ENCODE measurements at places on chromosomes 13 and 19.

DNA sequence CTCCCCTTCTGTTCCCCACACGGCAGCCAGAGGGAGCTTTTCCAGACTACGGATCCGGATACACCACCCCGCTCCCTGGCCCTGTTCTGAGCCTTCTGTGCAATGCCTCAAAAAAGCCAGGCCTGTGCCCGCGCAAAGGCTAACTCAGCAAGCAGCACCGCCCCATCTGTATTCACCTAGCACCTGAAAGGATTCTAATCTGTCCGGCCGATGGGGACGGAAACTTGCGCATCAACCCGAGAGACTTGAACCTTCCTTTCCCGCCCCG is 589 bp downstream of the ZBTB45 start:
- peak; percentile 84 for DNase-seq

GRCh38 chr13:50209631-50210030 is 194.4 kb downstream of the KCNRG start:
- no peak for DNase-seq

GRCh38 chr13:100673376-100673712 is 1.3 kb downstream of the TMTC4 start:
- peak; percentile 46 for DNase-seq

- no peak for DNase-seq
Observed at GRCh38 chr19:51380379-51380778, 7.4 kb downstream of the LIM2 start.

DNA sequence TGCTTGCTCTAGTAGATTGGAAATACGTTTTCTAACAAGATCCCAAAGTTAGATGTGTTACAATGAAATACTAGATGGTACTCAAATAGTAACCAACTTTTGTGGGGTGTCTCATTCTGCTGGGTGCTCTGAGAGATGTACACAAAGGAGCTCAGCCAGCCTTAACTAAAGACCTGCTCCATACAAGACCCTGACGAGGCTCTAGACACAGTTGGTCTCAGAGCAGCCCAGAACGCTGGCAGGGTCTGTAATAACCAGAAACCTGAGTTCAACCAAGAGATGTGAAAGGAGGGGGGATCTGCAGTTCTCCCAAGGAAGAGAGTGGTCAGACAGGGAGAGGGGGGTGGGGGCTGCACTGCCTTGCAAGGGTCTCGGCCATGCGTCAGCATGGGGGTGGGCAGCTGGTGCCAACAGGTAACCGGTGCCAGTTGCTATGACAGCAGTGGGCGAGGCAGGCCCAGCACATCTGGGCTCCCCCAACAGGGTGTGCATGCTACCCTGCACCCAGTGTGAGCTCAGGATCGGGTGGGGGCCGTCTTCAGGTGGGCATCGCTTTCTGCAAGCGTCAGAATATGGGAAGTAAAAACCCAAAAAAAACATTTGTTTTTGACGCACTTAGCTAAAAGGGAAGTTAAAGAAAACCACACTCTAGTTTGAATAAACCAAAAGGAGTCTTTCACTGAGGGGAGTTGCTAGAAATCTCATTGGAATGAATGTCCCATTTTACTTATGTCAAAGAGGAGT is 68.0 kb upstream of the GPR183 start:
- DNase-seq = no peak

GRCh38 chr13:29711776-29712175 is 116.3 kb upstream of the SLC7A1 start:
- no peak for DNase-seq

GRCh38 chr13:24663586-24663985 is 16.6 kb upstream of the ATP12A start:
- DNase-seq = no peak

- no peak for DNase-seq
Observed at GRCh38 chr19:27966390-27966816, 1246.5 kb downstream of the UQCRFS1 start.

DNA sequence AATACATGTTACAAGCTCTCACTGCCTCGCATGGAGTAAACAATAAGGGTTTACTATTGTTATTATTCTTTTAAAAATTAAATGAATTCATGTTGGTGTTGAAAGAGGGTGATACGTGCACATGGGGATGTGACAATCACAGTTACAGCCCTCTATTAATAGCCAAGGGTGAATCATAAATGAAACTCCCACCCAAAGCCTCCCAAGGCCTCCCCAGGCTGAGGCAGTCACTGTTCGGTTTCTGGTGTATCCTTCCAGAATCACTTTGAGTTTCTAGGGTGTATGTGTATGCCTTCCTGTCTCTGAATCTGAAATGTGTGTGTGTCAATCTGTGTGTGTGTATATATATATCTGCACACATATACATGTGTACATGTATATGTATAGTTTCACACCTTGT is 73.4 kb downstream of the AKAP11 start:
- no peak for DNase-seq

DNA sequence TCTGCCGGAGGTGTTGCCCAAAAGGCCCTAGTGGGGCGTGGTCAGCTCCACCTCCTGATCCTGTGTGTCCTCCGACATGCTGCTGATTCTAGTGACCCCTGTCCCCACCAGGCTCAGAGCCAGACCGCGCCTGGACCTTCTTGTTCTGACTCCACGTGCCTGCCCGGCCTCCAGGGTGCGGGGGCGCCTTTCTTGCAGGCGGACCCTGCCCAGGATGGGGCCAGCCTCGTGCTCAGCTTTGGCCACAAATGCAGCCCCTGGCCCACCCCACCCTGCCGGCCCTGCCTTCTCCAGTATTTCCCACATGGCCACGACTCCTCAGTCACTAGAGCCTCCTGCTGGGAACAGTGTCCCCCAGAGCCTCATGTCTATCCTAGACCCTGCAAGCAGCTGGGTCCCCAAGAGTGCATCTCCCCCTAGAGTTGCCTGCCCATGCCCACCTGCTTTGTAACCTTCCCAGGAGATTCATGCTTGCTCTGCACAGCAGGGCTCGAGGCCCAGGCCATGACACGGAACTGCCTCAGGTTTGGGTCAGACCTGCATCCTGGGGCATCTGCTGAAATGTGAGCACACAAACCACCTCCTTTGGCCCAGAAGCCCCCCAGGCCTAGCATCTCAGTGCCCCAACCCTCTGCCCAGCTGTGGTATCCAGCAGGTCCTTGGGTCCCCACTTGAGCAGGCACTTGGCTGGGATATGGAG is 27.0 kb downstream of the TMEM161A start:
- no peak for DNase-seq

DNA sequence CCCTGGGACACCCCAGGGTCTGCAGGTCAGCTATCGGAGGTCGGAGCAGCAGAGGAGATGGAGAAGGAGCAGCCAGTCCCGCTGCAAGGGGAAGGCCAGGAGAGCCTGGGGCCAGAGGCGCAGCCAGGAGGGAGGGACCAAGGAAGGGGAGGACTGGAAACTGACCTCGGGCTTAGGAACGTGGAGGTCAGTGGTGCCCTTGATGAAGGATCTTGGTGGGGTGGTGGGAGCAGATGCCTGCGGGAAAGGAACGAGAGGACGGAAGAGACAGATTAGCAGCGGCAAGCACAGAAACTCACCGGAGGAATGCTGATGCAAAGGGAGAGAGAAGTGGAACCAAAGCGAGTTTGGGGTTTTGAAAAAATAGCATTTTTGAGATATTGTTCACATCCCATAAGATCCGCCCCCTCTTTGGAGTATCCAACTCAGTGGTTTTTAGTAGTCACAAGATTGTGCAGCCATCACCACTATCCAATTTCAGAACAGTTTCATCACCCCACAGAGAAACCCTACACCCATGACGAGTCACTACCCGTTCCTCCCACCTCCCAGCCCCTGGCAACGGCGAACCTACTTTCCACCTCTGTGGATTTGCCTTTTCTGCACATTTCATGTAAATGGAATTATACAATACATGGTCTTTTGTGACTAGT is 22.1 kb downstream of the PLEKHF1 start:
- DNase-seq = no peak

GRCh38 chr13:30148171-30148754 is 159.1 kb downstream of the KATNAL1 start:
- DNase-seq = no peak

DNA sequence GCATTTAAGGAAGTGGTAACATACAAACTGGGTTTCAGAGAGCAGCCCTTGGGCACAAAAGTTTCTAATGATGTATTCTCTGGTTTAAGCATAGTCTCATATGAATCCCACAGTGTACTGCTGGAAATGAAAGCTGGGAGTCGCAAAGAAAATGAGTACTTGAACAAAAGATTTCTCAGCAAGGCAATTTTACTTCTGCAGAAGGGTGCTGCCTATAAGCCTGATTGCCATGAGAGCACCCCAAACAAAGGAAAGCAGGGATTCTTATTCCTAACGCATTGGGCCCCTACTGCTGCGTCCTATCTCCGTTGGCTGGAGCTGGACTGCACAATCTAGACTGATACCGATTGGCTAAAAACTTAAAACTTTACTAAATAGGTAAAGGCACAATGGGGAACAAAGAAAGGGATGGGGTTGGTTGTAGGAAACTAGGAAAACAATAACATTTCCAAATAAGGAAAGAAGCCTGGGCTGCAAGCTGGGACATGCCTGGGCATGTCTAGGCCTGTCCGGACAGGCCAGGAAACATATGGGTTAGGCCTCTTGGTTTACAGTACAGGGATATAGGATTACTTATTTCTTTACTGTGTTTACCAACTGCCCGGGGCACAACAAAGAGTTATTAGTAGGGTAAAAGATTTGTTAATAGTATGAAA is 27.4 kb upstream of the VN1R4 start:
- no peak for DNase-seq

- DNase-seq = no peak
Observed at GRCh38 chr19:1385816-1386215, 2.1 kb downstream of the NDUFS7 start.

- DNase-seq = peak; percentile 21
Observed at GRCh38 chr19:35585848-35586247, at the start of gene PMIS2. Gene PMIS2, plus strand, starts transcription at chr19:35586173. Its CDS starts 87 bp downstream, at chr19:35586260.

DNA sequence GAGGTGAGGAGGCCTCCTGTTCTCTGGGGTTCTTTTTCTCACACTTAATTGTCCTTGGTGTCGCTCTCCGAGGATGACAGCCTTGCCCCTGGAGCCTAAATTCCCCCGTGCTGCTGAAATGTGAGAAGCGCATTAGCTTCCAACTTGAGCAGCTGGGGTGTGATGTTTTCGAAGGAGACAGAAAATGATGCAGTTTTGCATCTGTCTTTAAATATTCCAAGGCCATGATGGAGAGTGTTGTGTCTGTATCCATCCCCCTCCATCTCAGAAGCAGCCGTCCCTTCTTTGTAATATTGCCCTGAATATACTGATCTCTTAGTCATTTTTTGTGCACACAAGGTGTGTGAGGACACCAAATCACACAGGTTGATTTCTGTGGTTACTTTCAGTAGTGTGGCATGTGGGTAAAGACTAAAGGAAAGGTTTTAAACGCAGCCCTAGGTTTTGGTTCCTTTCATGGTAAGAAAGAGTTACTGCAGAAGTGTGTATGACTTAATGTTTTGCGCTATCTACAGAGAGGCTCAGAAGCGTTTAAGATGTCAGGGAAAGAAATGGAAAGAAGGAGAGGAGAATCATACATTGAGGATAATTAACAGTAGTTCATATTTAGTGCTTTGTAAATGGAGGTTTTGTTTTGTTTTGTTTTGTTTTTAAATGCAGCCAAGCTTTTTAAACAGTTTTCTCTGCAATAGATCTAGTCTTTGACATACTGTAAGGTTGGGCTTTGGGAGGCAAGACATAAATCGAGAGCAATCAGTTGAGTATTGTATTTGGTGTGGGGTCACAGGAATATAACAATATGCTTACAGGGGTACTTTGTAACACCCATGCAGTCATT is 1.6 kb downstream of the NBEA start:
- no peak for DNase-seq

GRCh38 chr13:47962237-47962636 is 38.8 kb downstream of the SUCLA2 start:
- no peak for DNase-seq

- no peak for DNase-seq
Observed at GRCh38 chr19:13275016-13275722, 125.0 kb downstream of the IER2 start.

DNA sequence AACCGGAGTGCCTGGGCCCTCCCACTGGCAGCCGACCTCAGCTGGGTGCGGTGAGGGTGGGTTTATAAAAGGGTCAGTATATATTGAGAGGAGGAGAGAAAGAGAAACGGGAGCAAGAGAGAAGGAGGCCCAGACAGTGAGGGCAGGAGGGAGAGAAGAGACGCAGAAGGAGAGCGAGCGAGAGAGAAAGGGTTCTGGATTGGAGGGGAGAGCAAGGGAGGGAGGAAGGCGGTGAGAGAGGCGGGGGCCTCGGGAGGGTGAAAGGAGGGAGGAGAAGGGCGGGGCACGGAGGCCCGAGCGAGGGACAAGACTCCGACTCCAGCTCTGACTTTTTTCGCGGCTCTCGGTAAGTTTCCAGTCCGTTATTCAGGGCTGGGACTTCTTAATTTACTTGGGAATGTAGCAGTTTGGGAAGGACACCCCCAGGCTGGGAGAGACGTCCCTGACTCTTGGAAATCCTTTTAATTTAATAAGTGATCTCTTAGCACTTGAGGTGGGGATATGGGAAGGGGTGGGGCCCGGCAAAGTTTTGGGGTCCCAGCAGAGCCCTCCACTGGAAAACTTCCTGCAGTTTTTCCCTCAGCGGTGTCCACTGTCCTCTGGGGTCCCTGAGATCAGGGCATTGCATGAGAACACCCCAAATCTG is at the start of gene EMP3:
EMP3 (plus strand) TSS at position 288 of the 646 bp plus-strand sequence. CDS start 1,293 bp downstream, outside the sequence.
- peak; percentile 53 for DNase-seq

DNA sequence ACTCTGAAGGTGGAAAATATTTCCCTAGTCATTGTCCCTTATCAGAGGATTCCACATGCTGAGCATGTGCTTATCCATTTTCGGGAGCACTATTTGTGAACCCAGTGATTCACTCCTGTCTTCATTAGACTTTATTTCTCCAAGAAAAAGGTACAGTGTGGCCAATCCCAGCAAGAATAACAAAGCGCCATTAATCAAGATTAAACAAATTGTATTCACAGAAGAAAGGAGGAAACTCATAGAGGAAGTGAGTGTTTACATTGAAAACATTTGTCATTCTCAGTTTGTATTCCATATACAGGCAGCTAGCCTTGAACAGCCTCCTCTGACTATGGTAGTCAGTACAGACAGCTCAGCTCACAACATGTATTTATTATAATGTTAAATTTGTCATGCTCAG is 1669.9 kb upstream of the SPRY2 start:
- DNase-seq = no peak

DNA sequence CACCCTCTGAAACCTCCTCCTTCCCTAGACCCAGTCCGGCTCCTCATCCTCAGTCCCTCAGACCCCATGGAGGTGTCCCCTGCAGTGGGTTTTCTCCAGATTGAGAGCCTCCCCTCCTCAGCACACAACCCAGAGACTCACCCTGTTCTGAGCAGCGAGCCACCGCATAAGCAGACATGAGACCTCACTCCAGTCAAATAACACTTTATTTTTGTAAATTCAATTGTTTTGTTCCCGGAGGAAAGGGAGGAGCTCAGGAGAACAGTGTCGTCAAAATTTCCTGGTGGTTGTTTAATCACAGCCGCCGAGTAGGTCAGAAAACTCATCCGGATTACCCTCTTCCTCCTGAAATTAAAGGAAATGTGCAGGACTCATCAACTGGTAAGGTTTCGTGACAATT is 57.5 kb downstream of the ERICH4 start:
- no peak for DNase-seq

DNA sequence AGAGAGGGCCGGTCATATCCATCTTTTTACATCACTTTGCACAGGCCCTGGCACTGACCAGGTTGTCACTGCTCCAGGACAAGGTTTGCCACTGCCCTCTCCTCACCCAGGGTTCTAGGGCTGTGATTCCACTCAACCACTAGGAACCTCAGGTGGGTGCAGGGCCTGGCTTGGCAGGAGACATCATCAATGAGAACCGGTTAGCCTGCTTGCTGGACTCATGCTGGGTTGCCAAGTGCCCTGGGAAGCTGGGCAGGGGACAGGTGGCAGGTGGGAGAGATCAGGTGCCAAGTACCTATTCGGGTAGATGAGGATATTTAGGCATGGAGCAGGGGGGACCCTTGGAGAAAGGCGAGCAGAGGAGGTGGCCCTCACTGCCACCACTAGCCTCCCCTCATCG is 4.2 kb upstream of the CERS4 start:
- DNase-seq = no peak

All from WERI-Rb-1 (cell line).